Stimulated activated CD8-positive, alpha-beta memory T cell treated with anti-CD3 and anti-CD28 coated beads, Interleukin-15, amount 100 ng/mL, for 4 hours (primary cell): ENCODE measurements at places on chromosomes 6 and 20.

- DNase-seq = no peak
Measured at GRCh38 chr6:74936886-74937285, 269.0 kb downstream of the COL12A1 start.

GRCh38 chr20:35801865-35802264 lies 30.1 kb downstream of the PHF20 start:
- no peak for DNase-seq

- DNase-seq = no peak
Measured at GRCh38 chr6:38432479-38432878, 207.2 kb downstream of the BTBD9 start.

DNA sequence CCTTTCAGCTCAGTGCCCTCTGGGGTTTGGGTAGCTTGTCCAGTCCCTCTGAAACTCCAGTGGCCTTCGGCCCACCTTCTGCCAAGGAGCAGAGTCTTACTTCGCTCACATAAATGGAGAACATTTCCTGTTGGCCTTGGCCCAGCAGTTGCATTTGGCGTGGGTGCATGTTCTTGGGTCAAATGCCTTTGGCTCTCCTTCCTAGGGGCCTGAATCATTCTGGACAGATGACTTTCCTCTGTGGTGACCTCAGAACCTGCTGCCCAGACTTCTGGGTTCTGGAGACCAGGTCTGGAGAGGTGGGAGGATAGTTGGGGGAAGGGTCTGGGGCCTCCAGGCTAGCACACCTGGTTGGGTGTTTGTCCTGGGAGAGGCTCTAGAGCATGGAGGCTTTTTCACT lies 29.3 kb downstream of the BCAS4 start:
- no peak for DNase-seq

DNA sequence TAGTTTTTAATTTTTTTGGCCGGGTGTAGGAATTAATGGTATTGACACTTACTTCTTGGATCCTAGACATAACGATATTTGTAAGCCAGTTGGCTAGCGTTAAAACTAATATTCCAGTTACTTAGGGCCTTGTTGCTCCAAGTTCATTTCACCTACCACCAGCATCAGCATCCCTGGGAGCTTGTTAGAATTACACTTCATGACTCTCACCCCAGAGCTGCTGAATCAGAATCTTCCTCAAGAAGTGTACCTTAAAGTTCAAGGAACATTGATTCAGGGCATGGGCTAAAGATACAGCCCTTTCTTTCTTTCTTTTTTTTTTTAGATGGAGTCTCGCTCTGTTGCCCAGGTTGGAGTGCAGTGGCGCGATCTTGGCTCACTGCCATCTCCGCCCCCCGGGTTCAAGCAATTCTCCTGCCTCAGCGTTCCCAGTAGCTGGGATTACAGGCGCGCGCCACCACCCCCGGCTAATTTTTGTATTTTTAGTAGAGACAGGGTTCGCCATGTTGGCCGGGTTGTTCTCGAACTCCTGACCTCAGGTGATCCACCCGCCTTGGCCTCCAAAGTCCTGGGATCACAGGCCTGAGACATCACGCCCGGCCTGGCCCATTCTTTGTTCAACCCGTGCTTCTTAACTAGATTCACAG lies 1.1 kb downstream of the SLX4IP start:
- no peak for DNase-seq

DNA sequence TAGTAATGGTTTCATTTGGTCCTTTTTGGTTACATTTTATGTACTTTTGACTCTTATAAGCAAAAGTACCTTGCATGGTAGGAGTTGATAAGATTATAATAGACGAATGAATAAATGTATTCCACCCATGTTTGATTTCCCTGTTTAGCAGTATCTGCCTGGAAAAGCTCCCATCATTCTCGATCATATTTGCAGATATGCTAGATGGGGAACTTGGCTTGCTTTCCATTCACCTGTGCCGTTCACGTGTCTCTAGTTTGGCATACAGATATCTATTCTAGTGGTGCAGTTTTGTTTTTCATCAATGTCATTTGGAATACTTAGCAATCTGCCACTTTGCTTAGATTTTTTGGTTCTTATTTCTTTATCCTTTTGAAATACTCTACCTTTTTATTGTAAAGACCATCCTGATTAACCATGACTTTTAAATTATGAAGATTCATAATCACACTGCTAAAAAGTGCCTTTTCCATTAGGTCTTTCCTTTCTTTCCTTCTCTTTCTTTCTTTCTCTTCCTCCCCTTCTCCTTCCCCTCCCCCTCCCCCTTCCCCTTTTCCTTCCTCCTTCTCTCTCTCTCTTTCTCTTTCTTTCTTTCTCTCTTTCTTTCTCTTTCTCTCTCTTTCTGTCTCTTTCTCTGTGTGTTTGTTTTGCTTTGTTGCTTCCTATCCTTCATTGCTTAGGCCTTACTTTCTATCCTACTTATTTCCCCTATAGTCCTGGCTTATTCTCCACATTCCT lies 40.4 kb downstream of the ANKS1A start:
- no peak for DNase-seq
